ENCODE measurements at places on chromosomes 2 and 18.

- DNase-seq = no peak
These were observed 338.3 kb downstream of the MYCN start for GRCh38 chr2:16278421-16279200.

DNA sequence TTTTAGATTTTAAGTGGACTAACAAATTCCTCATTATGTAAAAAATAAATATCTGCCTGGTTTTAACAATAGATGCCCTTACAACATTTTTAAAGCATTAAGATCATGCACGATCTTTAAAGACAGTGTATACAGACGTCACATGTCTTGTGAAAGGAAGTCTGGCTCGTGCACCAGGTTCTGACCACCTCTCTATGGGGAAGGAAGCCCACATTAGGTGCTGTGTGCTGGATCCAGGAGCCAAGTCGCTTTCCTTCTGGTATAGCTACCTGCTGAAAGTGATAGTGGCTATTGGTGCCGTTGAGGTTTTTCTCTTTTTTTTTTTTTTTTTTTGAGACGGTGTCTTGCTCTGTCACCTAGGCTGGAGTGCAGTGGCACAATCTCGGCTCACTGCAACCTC is 116.5 kb downstream of the NCK2 start:
- DNase-seq = no peak

DNA sequence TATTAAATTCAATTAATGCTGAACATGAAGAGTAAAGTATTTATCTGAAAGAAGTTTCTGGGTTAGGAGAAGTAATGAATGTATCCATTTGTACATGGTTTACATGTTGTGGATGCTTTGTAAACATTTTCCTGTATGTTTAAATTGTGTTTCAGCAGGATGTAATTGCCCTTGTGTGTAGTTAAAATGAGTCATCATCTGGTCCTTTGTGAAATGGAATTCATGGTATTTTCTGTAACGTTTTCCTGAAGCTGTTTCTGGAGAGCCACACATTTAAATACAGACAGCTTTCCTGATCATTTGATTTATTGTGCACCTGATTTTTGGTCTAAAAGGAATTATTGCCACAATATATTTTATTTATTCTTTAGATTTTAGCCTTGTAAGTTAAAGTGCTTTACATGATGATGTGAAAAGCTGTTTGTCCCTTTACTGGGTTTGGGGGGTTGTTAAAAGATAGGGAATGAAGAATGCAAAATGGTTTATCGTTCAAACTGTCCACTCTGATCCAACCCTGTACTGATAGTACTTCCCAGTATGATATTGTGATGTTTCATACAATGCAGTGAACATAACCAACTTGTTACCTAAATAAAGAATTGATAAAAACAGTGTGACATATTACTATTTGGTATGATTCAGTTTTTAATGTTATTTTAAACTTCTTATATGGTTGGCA is 41.7 kb upstream of the SLC3A1 start:
- no peak for DNase-seq

DNA sequence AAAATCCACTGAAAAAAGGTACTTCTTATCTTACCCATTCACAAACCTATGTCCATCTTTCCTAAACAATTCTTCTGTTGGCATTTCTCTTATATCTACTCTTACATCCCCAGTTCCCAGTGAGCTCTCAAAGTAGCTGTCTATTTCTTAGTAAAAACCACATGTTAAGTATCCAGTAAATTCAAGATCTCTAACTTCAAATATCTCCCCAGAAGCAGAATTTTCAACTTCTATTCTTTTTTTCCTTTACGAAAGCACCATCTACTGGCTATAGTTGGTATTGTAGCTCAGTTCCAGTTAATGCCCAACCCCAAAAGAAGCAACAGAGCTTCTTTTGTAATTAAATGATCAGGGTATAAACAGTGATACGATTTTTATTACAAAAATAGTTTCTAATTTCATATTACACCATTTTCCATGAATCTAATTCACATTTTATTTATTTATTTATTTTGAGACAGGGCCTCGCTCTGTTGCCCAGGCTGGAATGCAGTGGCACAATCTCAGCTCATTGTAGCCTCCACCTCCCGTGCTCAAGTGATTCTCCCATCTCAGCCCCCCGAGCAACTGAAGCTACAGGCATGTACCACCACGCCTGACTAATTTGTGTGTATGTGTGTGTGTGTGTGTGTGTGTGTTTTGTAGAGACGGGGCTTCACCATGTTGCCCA is 28.5 kb downstream of the HRH4 start:
- DNase-seq = peak; percentile 54

Measured in hematopoietic multipotent progenitor cell treated with erythropoietin and hydrocortisone succinate and interleukin-3 and kit ligand, for 15 days (in vitro differentiated cells).